PC-9 (cell line): ENCODE measurements at places on chromosomes 2 and 18. TPM values are rescaled to one million over a fixed set of nuclear protein-coding genes. Genes with fewer than 3 reads are reported as not detected.

The UPP2 gene
- total RNA-seq = not detected in 2 replicates

The PNPT1 gene
- total RNA-seq = 23.1 and 34.1 TPM in 2 replicates

The PAIP2B gene
- total RNA-seq = 5.4 and 6.1 TPM in 2 replicates

DNA sequence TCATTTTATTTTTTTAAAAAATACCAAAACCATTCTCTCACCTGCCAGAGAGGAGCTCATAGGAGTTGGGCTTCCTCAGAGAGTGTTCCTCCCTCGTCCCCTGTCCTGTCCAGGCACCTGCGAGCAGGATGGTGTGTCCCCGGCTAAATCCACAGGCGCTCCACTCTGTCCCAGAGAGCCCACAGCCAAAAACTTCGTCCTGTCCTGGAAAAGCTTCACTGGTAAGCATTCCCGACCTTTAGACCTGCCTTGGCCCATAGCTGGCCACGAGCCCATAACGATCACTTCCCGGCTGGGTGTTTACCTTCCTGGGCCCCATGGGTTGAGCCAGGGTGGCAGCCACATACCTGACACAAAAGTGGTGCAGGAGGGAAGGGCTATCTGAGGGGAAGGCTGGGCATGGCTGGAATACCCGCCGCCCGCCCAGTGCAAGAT lies at the start of gene NGEF:
TSS of gene NGEF (minus strand) at position 230 of the 435 bp plus-strand sequence. CDS start 38,366 bp downstream, outside the sequence.
- no peak for DNase-seq

- DNase-seq = no peak
These were observed 278.3 kb upstream of the LRATD1 start for GRCh38 chr2:14354231-14354630.

- no peak for DNase-seq
These were observed 45.6 kb downstream of the ONECUT2 start for GRCh38 chr18:57480733-57481132.

GRCh38 chr2:118013221-118013723 lies 598 bp downstream of the CCDC93 start:
- DNase-seq = peak; percentile 56

- DNase-seq = no peak
These were observed 21.6 kb downstream of the DSG4 start for GRCh38 chr18:31398191-31398590.
